ENCODE measurements at places on chromosomes 1 and 21.

- H3K27ac ChIP-seq = no peak overlapping the region
- no peaks in the 10 kb centered on the region for H3K4me1 ChIP-seq
- H3K27me3 ChIP-seq = peaks cover 22% of the 10 kb centered on the region
Observed at GRCh38 chr1:230499496-230499895, 73.4 kb upstream of the PGBD5 start.

- no peak for DNase-seq
- no peaks in the 10 kb centered on the region for H3K4me1 ChIP-seq
- no peak overlapping the region for H3K27ac ChIP-seq
- no peak overlapping the region for H3K4me3 ChIP-seq
- H3K27me3 ChIP-seq = no peaks in the 10 kb centered on the region
Observed at GRCh38 chr21:26506956-26507355, 66.1 kb downstream of the CYYR1 start.

DNA sequence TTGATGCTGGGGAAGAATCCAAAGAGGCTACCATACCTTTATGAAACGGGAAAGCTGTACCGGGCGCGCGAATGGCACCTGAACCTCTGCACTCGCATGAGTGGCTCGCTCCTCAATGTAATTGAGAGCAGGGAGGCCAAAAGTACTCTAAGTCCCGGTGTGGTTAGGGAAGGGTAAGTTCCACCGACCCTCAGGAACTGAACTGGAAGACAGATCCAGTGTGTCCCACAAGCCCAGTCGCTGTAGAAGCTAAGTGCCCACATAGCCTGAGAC is 1.0 kb downstream of the GATAD2B start:
- H3K27me3 ChIP-seq = no peaks in the 10 kb centered on the region
- peaks cover 50% of the 10 kb centered on the region for H3K4me1 ChIP-seq
- peak overlapping the region; percentile 92 for H3K27ac ChIP-seq
- H3K4me3 ChIP-seq = peak overlapping the region; percentile 97

GRCh38 chr1:115949156-115949555 is 27.2 kb upstream of the SLC22A15 start:
- peaks cover 11% of the 10 kb centered on the region for H3K27me3 ChIP-seq
- H3K36me3 ChIP-seq = no peaks in the 10 kb centered on the region
- H3K27ac ChIP-seq = no peak overlapping the region
- DNase-seq = no peak
- H3K4me3 ChIP-seq = no peak overlapping the region

- H3K27me3 ChIP-seq = peaks cover 40% of the 10 kb centered on the region
- no peak overlapping the region for H3K4me3 ChIP-seq
- H3K4me1 ChIP-seq = peaks cover 13% of the 10 kb centered on the region
- H3K27ac ChIP-seq = no peak overlapping the region
- no peak for DNase-seq
Observed at GRCh38 chr1:10962483-10962882, 50.0 kb upstream of the TARDBP start.

GRCh38 chr1:24957016-24957807 is 27.1 kb upstream of the RUNX3 start:
- H3K4me1 ChIP-seq = peaks cover 98% of the 10 kb centered on the region
- no peak for DNase-seq
- peaks cover 98% of the 10 kb centered on the region for H3K36me3 ChIP-seq
- peak overlapping the region; percentile 97 for H3K4me3 ChIP-seq
- peak overlapping the region; percentile 97 for H3K27ac ChIP-seq

DNA sequence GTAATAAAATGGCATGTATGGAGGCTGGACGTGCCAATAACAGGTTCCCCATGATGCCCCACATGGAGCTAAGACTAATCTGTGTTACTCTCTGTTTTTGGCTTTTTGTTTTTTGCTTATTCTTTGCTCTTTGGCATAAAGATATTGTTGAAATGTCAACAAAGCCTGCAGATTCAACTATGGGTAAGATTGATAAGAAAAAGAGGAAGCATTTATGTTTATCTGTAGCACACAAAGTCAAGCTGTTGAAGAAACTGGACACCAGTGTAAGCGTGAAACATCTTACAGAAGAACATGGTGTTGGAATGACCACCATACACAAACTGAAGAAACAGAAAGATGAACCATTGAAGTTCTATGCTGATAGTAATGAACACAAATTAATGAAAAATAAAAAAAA is 402.7 kb downstream of the LTN1 start:
- no peak overlapping the region for H3K27ac ChIP-seq
- no peak overlapping the region for H3K4me3 ChIP-seq
- H3K36me3 ChIP-seq = no peaks in the 10 kb centered on the region
- DNase-seq = no peak

GRCh38 chr1:3251807-3252428 is 182.9 kb downstream of the PRDM16 start:
- no peak for DNase-seq
- H3K36me3 ChIP-seq = no peaks in the 10 kb centered on the region
- peaks cover 26% of the 10 kb centered on the region for H3K27me3 ChIP-seq
- no peak overlapping the region for H3K27ac ChIP-seq

GRCh38 chr1:223393275-223394214 is at the start of gene CCDC185:
Gene CCDC185, plus strand, starts transcription at chr1:223393415. Its CDS starts 61 bp downstream, at chr1:223393476.
- no peaks in the 10 kb centered on the region for H3K4me1 ChIP-seq
- H3K27ac ChIP-seq = no peak within 1 kb of the TSS
- H3K27me3 ChIP-seq = peaks cover 42% of the 10 kb centered on the region
- DNase-seq = no peak
- H3K36me3 ChIP-seq = no peaks in the 10 kb centered on the region

DNA sequence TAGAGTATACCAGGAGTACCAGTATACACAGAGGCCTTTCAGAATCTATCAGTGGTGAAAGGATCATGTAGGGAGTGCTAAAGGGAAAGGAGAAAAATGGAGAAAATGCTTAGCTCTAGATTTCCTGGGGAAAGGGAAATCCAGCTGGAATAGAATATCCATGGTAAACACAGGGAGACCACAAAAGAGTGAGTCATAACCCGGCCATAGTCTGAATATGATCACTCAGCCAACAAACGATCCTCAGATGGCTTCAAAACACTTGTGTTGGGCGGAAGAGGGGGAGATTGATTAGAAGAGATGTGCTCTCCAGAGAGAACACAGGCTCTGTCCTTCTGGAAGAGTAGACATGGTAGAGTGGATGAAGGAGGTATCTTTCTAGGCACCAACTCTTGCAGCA is 180.6 kb downstream of the PAPPA2 start:
- H3K27ac ChIP-seq = no peak overlapping the region
- no peaks in the 10 kb centered on the region for H3K27me3 ChIP-seq
- H3K36me3 ChIP-seq = no peaks in the 10 kb centered on the region
- H3K4me1 ChIP-seq = no peaks in the 10 kb centered on the region

GRCh38 chr1:68370101-68370915 is 79.4 kb downstream of the RPE65 start:
- DNase-seq = no peak
- H3K27me3 ChIP-seq = no peaks in the 10 kb centered on the region
- no peaks in the 10 kb centered on the region for H3K36me3 ChIP-seq
- H3K27ac ChIP-seq = no peak overlapping the region
- H3K4me3 ChIP-seq = no peak overlapping the region
- H3K4me1 ChIP-seq = no peaks in the 10 kb centered on the region

DNA sequence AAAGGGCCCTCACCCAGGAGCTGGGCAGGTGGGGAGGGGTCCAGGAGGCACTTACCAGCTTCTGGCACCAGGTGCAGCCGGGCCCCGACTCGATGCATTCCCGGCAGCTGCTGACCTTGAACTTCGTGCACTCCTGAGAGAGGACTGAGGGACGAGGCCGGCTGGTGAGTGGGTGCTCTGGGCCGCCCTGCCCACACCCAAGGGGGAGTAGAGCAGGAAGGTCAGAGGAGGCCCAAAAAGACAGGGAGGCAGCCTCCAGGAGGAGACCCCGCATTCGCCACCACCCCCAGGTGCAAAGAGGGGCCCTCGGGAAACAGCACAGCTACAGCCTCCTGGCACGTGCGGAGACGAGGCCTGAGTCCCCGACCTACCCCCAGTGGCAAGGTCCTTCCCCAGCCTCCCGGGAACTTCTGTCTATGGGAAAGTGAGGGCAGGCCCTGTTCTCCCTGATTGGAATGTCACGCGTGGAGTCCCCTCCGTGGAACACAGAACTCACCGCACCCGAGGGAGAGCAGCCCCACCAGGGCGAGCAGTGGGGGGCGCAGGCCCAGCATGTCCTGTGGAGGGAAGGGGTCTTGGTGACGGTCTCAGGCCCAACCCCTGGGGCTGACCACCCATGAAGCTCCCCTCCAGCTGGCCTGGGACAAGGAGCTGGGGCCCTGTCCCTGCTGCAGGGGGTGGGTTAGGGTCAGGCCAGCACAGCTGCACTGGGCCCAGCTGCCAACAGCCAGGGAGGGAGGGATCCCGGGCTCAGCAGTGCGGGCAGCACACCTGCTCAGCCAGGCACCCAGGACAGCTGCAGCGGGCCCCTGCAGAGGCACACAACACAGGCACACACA is 10.3 kb downstream of the ITGB2 start:
- H3K36me3 ChIP-seq = peaks cover 55% of the 10 kb centered on the region
- no peaks in the 10 kb centered on the region for H3K27me3 ChIP-seq
- peaks cover 75% of the 10 kb centered on the region for H3K4me1 ChIP-seq

- H3K4me1 ChIP-seq = no peaks in the 10 kb centered on the region
- H3K36me3 ChIP-seq = no peaks in the 10 kb centered on the region
- no peak overlapping the region for H3K4me3 ChIP-seq
- H3K27me3 ChIP-seq = peaks cover 3% of the 10 kb centered on the region
- no peak overlapping the region for H3K27ac ChIP-seq
- no peak for DNase-seq
Observed at GRCh38 chr1:94592571-94592920, 51.0 kb upstream of the F3 start.

DNA sequence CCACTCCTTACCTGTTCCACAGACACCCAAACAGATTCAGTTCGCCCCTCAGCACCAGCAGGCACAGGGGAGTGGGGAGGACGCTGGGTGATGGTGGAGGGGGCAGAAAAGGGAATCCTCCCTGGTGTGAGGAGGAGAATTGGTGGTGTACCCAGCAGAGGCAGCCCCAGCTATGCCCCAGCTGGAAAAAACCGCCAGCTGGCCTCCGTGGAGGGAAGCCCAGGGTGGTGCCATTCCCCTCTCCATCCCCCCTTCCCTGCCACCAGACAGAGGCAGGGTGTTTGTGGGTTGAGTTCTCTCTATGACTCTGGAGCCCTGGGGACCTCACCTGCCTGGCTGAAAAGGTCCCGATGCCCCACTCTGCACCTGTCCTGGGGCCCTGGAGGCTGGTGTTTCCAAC is 27.9 kb downstream of the OPTC start:
- H3K4me3 ChIP-seq = no peak overlapping the region
- H3K27ac ChIP-seq = no peak overlapping the region
- no peak for DNase-seq
- no peaks in the 10 kb centered on the region for H3K36me3 ChIP-seq

DNA sequence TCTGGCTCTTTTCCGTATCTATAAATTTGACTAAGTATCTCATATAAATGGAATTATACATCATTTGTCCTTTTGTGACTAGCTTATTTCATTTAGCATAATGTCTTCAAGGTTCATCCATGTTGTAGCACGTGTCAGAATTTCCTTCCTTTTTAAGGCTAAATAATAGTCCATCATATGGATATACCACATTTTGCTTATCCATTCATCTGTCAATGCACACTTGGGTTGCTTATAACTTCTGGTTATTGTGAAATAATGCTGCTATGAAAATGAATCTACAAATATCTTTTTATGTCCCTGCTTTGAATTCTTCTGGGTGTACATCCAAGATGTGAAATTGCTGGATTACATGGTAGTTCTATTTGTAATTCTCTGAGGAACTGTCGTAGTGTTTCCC is 119.6 kb downstream of the RHOU start:
- no peak overlapping the region for H3K27ac ChIP-seq
- no peak overlapping the region for H3K4me3 ChIP-seq
- H3K36me3 ChIP-seq = no peaks in the 10 kb centered on the region
- peaks cover 5% of the 10 kb centered on the region for H3K27me3 ChIP-seq
- H3K4me1 ChIP-seq = no peaks in the 10 kb centered on the region

DNA sequence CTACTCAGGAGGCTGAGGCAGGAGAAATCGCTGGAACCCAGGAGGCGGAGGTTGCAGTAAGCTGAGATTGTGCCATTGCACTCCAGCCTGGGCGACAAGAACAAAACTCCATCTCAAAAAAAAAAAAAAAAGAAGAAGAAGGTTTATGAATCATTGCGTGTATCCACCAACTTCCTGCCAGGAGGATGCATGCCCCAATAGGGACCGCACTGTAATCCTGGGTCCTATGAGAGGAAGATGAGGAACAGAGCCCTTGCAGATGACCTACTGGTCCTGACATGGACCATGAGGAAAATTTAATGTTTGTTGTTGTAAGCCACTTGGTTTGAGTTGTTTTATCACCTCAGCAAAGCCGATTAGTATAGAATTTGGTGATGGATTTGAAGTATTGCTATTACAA is 56.7 kb downstream of the PTGS2 start:
- H3K4me3 ChIP-seq = no peak overlapping the region
- peaks cover 10% of the 10 kb centered on the region for H3K27me3 ChIP-seq
- no peak for DNase-seq
- no peaks in the 10 kb centered on the region for H3K36me3 ChIP-seq

DNA sequence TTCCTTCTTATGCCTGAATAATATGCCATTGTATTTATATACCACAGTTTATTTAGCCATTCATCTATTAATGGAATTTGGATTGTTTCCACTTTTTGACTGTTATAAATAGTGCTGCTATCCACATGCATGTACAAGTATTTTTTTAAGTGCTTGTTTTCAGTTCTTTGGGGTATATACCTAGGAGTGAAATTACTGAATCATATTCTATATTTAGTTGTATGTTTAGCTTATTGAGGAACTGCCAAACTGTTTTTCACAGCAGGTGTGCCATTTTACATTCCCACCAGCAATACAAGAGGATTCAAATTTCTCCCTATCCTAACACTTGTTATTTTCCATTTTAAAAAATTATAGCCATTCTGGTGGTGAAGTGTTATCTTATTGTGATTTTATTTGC is 7.6 kb upstream of the HJV start:
- no peaks in the 10 kb centered on the region for H3K36me3 ChIP-seq
- H3K27me3 ChIP-seq = peaks cover 17% of the 10 kb centered on the region
- no peak overlapping the region for H3K27ac ChIP-seq
- H3K4me1 ChIP-seq = peaks cover 4% of the 10 kb centered on the region
- no peak overlapping the region for H3K4me3 ChIP-seq

DNA sequence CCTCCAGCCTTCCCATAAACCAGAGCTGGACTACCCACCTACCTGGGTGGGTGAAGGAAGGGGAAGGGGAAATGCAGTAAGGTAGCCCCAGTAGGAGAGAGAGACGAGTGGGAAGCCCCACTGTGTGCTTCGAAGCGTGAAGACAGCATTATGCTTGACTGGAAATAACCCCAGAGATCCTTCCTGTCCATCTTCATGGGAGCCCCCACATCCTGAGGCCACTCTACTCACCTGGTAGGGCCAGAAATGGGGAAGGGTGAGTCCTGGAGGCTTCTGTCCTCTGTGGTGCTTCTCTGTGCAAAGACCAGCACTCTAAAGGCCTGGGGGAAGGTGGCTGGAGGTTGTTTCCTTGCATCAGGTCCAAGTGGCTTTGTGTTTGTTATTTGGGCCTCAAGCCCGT is 10.0 kb upstream of the RASSF5 start:
- H3K4me3 ChIP-seq = no peak overlapping the region
- H3K36me3 ChIP-seq = peaks cover 64% of the 10 kb centered on the region
- H3K4me1 ChIP-seq = peaks cover 22% of the 10 kb centered on the region
- H3K27me3 ChIP-seq = no peaks in the 10 kb centered on the region
- peak overlapping the region; percentile 85 for H3K27ac ChIP-seq

GRCh38 chr21:34882719-34883131 is 166.4 kb downstream of the RUNX1 start:
- H3K4me1 ChIP-seq = peaks cover 66% of the 10 kb centered on the region
- peaks cover 93% of the 10 kb centered on the region for H3K36me3 ChIP-seq
- DNase-seq = no peak
- H3K27ac ChIP-seq = peak overlapping the region; percentile 79

- H3K4me3 ChIP-seq = no peak overlapping the region
- H3K36me3 ChIP-seq = no peaks in the 10 kb centered on the region
- peaks cover 18% of the 10 kb centered on the region for H3K27me3 ChIP-seq
- no peaks in the 10 kb centered on the region for H3K4me1 ChIP-seq
Observed at GRCh38 chr1:212545941-212546635, 62.5 kb upstream of the ATF3 start.
